ENCODE measurements at places on chromosomes 7 and 10.

DNA sequence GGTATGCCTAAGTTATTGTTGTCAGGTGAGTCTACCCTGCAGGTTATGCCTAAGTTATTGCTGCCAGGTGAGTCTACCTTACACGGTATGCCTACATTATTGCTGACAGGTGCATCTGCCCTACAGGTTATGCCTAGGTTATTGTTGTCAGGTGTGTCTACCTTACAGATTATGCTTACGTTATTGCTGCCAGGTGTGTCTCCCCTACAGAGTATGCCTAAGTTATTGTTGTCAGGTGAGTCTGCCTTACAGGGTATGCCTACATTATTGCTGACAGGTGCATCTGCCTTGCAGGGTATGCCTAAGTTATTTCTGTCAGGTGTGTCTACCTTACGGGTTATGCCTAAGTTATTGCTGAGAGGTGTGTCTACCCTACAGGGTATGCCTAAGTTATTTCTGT, 64.2 kb downstream of the AKR1C4 start:
- no peak for DNase-seq

DNA sequence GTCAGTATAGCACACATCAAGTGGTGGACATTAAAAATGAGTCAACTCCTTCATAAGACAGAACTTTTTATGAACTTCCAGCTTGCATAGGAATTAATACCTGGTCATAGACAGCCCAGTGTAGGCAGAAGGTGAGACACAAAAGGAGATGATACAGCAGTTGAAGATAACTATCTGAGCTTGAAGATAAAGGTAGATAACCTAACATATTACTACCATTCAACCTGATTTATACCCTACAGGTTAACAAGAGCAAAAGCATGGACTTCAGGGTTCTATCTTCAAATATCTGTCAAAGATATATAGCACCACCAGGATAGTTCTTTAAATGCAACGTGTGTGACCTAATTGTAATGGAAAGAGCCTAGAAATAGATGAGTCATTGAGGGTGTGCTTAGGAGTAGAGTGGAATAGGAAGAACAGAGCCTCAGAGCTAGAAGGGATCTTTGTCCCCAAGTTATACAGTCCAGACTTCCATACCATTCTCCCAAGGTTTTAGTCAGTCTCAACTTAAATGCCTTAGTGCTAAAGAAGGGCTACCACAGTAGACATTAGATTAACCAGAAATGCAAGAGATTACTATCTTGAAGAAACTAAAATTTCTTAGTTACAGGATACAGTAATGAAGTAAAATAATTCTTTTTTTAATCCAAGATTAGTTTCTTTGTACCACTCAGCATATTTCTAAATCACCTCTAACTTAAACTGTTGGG, 9.2 kb downstream of the ZNF800 start:
- DNase-seq: no peak

DNA sequence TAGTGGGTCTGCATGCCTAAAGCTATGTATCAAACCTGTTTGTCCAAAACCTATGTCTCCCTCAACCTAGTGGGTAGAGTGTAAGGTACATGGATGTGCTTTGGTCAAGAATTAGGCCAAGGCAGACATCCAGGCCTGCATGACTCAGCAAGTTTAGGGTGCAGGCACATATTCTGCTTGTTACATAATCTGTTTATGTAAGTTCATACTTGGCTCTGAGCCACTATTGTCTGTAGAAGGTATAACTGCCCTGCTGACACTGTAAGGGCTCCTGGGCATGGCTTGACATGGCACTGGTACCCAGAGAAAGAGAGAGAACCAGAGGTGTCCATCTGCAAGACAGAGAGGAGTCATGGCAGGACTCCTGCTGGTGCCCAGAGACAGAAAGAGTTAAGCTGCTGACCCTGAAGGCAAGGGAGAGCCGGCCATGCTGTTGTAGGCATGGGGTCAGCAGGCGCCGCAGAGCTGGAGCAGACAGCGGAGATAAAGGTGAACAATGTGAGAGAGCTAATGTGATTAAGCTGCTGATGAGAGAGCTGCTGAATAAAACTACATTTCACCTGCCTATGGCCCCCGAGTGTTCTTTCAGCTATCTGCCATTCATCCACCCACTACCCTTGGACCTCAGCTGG, 118.5 kb upstream of the TMEM106B start:
- no peak for DNase-seq

- DNase-seq: no peak
Observed at GRCh38 chr10:119715628-119716505, 10.0 kb upstream of the INPP5F start.

- peak; percentile 38 for DNase-seq
Observed at GRCh38 chr7:55073976-55074528, 55.2 kb downstream of the EGFR start.

DNA sequence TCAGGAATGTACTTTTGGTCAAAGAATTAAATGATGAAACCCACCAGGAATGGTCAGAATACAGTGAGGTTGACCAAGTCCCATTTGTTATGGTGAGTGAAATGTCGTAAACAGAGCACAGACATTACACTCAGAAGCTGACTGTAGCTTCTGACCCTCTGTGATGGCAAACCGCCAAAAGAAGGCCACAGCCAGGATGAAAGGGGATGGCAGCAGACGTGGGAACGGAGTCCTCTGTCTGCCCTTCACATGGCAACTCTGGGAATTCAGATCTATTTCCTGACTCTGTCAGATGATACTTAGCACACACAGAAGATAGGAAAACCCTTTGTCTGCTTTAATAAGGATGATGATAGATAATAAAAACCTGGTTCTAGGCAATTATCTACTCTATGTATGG, 757.1 kb downstream of the SORCS3 start:
- peak; percentile 32 for DNase-seq

- DNase-seq: peak; percentile 61
Observed at GRCh38 chr10:4704034-4704545, 121.9 kb upstream of the AKR1E2 start.

DNA sequence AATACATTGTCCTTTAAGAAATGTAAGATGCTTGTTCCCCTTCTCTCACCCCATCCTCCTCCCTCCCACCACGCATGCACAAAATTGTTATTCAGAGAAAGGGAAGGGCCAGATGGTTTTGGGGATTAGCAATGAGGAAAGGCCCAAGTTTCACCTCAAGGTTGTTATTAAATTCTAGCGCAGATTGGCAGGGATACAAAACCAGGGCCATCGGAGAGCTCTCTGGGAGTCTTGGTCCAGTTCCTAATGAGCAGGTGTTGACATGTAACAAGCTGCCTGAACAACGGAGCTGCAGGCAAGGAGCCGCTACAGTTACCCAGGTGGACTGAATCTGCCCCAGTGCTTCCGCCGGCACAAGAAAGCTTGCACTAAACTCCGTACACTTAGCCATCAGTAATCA, 9.7 kb upstream of the ANK3 start:
- no peak for DNase-seq

GRCh38 chr7:127930341-127931328, 100.6 kb downstream of the LRRC4 start:
- DNase-seq: no peak

- no peak for DNase-seq
Observed at GRCh38 chr10:112955582-112956421, 5.8 kb downstream of the TCF7L2 start.

DNA sequence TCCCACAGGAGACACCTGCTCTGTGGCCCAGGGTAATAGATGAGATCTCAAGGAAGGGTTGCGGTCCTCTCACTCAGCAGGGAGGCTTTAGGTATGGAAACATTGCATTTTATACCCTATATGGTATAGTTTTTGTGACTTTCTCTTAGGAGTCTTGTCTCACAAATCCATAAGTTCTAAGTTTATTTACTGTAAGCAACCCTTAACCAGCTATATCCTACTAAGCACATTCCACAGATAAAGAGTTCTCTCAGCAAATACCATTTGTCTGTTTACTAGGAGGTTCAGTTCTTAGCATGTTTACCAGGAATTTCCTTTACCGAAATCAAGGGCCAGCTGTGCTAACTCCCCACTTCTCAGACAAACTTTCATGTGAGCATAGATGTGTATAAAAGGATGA, 66.9 kb downstream of the ANLN start:
- no peak for DNase-seq

GRCh38 chr10:102068216-102068615, 3.1 kb downstream of the HPS6 start:
- DNase-seq: peak; percentile 22

DNA sequence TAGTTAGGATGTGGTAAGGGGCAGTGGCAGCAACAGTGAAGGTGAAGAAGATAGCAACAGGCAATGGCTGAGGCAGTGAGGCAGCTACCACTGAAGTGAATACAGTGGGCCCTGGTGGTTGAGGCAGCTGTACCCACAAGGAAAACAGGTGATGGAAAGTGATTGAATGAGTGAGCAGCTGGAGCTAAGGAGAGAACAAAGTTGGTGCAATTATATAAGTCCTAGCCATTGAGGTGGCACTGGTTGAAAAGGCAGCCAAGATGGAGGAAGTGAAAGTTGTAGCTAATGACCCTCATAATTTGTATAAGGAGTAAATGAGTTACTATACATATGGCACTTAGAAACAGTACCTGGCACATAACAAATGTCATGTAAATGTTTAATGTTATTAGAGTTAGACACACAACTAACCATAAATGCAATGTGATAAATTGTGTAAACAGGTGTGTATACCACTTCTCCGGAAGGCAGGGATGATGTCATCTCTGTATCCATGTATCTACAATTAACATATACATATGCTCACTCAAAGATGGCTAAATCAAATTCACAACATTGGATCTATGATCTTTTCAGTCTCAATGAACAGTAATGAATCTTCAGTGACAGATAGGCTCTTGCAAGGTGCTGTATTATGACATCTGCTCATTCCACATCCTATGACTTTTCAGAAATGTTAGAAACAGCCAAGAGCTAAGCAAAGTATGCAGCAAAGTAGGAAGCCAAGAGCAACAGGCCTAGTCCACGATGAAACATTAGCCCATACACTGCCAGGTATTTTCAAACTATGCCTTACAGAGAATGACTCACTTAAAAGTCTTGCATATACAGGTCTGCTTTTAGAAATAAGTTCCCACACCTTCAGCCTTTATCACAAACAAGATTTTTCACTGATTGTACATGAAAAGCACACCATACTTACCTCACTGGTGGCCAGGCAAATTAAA, 10.7 kb downstream of the XPNPEP1 start:
- no peak for DNase-seq

- no peak for DNase-seq
Observed at GRCh38 chr10:18100669-18101068, 39.6 kb upstream of the CACNB2 start.
